ENCODE measurements at places on chromosomes 5 and 9.

DNA sequence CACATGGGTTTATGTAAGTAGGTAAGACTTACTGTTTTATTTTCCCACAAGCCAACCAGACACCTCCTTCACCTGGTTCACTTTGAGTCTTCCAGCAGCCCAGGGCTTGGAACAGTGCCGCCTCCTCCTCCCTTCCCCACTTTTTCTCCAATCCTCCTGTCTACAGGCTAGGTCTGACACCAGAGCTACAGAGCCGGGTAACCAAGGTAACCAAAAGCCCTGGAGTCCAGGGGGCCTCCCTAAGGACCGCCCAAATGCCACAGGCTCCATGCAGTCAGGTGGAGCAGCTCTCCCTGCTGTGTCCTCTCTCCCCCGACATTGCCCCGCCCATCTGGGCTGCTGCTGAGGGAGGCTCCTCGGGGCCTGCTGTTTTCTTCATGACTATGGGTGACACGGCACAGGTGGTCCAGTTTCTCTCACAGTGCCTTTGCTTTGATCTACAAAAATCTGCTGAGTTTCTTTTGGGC, 138.0 kb upstream of the EFNA5 start:
- peak; percentile 81 for DNase-seq

DNA sequence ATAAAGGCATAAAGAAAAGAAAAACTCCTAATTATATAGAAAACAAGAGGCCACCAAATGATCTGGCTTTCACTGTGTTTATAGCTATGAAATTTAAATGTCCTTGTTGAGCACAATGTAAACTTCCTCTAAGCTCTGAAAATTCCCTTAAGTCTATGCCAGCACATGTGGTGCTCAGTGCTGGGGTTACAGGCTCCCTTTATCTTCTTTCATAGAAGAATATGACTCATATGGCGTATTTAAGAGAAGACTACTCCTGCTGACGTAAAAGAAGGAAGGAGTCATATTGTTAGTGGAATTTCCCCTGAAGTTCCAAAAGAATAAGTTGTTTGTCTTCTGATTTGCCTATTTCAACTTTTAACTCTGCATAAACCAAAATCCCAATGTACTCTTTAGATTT, 30.4 kb downstream of the RNF145 start:
- DNase-seq, result no peak

GRCh38 chr9:35935261-35935660, 22.7 kb downstream of the OR2S2 start:
- no peak for DNase-seq

DNA sequence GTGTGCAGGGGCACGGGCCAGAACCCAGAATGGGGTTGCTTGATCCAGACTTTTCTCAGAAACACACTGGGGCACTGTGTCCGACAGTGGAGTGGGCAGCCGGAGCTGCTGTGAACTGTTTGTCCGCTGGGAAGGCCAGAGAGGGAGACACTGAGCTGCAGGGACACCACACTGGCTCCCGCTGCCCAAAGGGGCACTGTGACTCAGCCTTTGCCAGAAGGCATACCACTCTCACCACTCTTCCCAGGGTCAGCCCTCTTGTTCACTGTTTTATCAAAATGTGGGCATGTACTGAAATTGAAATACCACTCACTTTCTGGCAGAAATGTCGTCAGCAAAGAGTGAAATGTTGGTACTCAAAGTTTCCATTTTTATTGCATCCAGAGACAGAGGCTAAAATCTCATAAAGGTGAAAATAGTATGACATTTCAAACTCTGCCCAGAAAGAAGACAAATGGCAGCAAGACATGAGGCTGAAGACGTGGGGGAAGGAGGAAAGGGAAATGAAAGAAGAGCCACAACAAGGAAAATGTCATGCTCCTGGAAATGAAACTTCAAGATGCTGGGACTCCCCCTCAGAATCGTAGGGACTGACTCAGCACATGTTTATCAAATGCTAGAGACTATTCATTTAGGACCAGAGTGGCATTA, 4.5 kb upstream of the IL7R start:
- no peak for DNase-seq

DNA sequence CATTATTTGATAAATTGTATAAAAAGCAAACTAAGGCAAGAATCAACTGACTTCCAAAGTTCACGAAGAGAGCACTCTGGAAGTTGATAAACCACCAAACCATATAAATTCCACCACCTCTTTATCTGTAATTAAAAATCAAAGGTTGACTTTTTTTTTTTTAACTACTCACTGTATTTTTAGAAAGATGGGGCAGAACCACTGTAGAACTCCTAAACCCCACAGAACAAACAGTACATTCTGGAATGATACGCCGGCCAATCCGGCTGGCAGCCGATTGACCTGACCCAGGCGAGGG, 435 bp upstream of the CCNG1 start:
- DNase-seq, result no peak

DNA sequence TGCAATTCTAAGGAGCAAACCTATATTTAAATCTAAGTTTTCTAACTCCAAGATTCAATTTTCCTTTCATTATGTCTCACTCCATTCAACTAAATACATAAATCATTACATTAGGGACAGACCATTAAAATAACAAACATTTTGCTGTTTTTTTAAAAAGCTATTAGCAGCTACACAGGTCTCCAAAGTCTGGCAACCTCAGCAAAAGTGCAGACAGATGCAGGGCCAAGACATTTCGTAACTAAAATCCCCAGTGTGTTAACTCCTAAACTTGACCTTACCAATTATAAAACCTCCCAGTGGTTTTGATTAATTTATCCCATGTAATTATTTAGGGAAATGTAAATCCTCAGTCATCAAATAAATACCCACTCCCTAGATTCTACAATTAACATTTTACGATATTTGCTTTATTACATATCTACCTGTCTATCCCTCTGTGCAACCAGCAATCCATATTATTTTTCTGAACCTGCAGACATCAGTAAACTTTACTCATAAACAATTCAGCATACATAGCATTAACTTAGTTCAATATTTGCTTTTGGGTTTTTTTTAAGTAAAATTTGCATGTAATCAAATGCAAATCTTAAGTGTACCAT, 64.7 kb downstream of the RGS7BP start:
- no peak for DNase-seq

- DNase-seq, result no peak
Measured at GRCh38 chr9:75023846-75024245, 4.2 kb downstream of the CARNMT1 start.

GRCh38 chr5:150578781-150579461, 61.5 kb upstream of the SYNPO start:
- DNase-seq, result no peak

GRCh38 chr9:129235931-129236331, 57.9 kb upstream of the IER5L start:
- DNase-seq, result no peak
